DMS153 (cell line): ENCODE measurements at places on chromosomes 12 and 14.

GRCh38 chr12:30095511-30095910 lies 311.8 kb upstream of the TMTC1 start:
- no peak for DNase-seq

DNA sequence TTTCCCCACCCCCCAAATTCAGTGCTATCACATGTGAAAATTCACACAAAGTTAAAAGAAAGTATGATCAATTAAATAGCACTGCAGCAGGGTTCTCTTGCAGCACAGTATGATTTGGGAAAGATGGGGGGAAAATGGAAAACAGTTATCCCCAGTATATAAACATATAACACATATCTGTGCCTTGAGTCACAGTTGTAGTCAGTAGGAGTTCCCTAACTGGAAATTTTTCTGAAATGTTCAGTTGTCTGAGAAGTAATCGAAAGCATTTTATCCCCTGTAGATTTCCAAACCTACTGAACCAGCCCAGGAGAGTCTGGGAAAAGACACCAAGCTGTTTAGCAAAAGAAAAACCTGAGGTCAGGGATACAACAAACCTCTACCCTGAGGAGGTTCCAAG lies 47.0 kb downstream of the C12orf50 start:
- DNase-seq: no peak

GRCh38 chr12:121784460-121784859 lies 9.0 kb downstream of the RHOF start:
- DNase-seq: no peak

- DNase-seq: no peak
These were observed 61.6 kb downstream of the RAD51B start for GRCh38 chr14:67881225-67881624.

GRCh38 chr12:48924617-48925303 lies 532 bp downstream of the FKBP11 start:
- DNase-seq: peak; percentile 19

DNA sequence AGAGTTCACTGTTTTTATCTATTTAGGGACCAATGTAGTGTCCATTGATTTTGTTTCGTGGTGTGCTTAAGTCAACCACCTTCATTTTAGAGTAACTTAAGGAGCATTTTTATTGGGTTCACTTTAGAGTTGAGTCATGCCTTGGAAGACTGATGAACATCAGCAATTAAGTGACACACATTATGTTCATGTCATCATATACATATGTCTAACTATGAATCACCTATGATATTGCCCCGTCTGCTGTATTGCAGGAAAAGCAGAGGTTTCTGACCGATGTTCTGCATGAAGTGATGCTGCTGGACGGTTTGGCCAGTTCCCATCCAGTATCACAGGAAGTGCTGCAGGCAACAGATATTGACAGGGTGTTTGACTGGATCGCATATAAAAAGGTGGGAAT lies 227.1 kb downstream of the TRHDE start:
- no peak for DNase-seq

- DNase-seq: no peak
These were observed 21.4 kb downstream of the SLC6A13 start for GRCh38 chr12:241266-241665.

DNA sequence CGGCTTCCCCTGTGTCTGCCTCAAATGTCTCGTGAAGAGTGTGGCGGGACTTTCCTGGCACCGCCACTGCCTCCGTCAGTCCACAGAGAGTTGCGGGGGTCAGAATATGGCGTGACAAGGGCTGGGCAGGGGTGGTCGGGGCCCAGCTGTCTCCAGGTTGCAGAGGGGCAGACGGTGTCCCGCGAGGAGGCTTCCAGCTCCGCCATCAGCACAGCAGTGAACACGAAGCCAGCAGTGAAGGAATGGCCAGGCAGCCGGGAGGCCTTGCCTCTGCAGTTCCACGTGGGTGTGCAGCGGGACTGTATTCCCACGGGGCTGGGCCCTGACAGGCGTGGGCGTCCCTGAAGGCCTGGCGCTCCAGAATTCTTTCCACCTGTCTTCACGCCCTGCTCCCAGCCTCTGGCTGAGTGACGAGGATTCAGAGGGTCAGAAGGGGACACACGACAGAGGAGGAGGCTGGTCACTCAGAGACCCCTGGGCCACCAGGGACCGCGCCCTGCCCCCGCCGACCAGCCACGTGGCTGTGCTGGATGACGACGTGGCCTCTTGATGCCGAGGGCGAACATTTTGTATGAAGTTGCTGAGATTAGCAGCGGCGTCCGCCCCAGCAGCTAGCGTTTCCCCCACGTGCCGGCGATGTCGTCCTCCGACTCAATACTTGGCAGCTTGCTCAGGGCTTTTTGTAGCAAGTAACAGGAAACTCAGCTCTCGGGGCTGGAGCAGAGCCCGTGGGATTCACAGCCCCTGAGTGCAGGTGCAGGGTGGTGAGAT lies 25.0 kb upstream of the GALNT9 start:
- DNase-seq: no peak

DNA sequence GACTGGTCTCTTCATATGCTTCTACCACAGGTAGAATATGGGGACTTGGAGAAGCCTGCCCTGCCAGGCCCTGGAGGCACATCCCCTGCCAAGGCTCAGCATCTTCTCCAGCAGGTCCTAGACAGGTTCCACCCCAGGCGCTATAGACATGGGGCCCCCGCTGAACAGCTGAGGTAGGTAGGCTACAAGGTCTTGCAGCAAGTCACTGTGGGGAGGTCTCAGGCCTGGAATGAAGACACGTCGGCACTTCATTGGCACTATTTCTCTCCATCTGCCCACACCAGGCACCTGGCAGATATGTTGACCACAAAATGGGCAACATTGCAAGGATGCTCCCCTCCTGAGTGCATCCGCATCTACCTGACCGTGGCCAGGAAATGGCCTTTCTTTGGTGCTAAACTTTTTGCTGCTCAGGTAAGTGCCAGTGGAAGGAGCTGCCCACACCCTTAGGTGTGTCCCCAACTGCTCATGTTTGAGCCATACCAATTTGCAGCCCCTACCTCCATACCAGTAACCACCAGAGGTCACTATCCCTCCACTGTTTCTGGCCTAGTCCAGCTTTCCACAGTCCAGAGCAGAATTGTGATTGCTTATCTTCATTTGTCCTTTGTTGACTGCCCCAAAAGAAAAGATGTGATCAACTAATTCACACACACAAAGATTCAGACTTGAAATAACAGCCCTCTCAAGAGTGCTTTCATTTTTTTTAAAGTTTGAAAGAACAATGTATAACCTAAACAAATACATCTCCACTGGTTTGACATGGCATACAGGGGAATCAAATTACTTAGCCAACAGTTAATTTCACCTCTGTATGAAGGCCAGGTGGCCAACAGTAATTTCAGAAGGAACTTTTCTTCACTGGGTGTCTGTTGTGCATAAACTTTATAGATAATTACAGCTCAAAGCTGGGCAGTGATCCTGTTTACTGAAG lies 16.1 kb downstream of the PIGH start:
- DNase-seq: peak; percentile 3

DNA sequence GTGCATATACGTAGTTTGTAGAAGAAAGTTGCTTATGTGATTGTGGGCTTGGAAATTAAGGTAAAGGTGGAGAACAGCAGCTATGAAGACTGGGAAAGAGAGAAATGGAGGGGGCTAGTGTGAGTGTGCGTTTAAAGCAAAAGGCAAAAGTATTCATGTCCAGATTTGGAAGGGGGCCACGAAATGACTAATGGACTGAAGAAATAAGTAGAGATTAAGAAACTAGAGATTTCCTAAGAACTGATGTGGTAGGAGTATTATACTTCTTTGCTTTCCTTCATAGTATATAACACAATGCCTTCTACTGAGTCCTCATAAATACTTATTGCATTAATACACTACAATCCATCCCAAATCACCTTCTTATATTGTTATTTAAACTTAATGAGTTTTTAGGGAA lies 298.6 kb upstream of the NOVA1 start:
- no peak for DNase-seq
